Activated effector memory CD4-positive, alpha-beta T cell treated with Interleukin-2 at 50 U/mL for 16 hours (primary cell): ENCODE measurements at places on chromosomes 6 and 20.

- DNase-seq = no peak
Observed at GRCh38 chr20:48193627-48194425, 408.5 kb upstream of the SULF2 start.

GRCh38 chr20:48722737-48723191 lies 105.0 kb downstream of the PREX1 start:
- DNase-seq = no peak

DNA sequence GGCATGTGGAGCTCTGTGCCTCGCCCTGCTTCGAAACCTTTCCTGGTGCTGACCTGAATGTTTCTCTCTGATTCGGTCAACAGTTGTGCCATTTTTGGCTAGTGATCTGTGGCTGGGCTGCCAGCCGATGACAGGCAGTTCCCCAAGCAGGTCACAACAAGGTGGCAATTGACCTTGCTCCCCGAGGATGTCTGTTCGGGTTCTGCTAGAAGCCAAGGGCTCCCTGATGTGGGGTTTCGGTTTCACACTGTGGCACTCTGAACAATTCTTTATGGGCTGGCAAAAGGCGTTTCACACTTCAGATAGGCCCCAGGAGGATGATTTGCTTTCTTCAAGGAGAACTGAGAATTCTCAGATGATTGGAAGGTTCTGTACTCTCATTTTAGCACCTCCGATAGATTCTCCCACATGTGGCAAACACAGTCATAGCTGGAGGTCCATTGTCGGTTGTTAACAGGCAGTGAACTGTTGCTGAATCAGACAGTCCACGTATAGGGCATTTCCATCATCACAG lies 135.6 kb downstream of the SLC24A3 start:
- no peak for DNase-seq

- no peak for DNase-seq
Observed at GRCh38 chr6:28634411-28634760, 108.7 kb downstream of the GPX5 start.
